ENCODE measurements at places on chromosomes 16 and 17.

GRCh38 chr17:79907850-79908249 is 68.6 kb upstream of the CBX4 start:
- DNase-seq, result no peak

DNA sequence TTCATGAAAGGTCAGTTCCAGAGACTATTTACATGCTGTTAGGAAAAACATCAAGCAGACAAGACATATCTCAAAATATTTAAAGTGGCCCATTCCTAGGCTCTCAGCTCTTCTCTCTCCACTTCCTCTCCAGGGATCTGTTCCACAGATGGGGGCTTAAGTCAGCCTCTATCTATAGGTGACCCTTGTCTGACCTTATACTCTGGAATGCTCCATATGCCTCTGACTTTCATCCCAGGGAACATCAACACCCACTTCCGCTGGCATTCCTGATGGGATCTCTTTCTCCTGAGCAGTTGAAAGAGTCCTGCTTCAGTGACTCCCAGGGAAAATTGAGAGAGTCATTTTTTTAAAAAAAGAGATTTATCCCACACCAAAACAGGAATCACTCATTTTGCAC is 11.5 kb upstream of the WIPI1 start:
- DNase-seq, result no peak

- no peak for DNase-seq
Observed at GRCh38 chr16:23334950-23335349, 32.8 kb downstream of the SCNN1B start.

GRCh38 chr17:48800626-48801217 is 16.3 kb downstream of the TTLL6 start:
- no peak for DNase-seq

- no peak for DNase-seq
Observed at GRCh38 chr17:18318117-18318516, 3.0 kb downstream of the SMCR8 start.
